ENCODE measurements at places on chromosomes 4 and X.

- no peak for DNase-seq
Observed at GRCh38 chr4:142331646-142332045, 514.5 kb downstream of the INPP4B start.

DNA sequence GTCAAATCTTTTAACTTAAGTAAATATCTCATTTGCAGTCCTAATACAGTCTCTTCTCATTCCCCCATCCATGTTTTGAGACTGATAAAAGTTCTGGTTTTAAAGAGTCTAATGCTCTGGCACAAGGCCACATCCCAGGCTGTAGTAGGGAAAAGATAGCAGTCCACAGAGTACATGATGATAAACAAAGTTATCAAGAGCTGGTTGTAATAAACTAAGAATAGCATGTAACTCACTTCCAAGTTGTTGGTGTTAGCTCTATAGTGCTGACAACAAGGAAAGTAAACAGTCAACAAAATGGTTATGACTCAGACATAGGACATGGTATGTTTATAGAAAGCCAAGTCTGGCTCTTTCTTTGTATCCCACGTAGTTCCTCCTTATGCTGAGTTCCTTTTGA lies 21.8 kb upstream of the AREG start:
- no peak for DNase-seq

DNA sequence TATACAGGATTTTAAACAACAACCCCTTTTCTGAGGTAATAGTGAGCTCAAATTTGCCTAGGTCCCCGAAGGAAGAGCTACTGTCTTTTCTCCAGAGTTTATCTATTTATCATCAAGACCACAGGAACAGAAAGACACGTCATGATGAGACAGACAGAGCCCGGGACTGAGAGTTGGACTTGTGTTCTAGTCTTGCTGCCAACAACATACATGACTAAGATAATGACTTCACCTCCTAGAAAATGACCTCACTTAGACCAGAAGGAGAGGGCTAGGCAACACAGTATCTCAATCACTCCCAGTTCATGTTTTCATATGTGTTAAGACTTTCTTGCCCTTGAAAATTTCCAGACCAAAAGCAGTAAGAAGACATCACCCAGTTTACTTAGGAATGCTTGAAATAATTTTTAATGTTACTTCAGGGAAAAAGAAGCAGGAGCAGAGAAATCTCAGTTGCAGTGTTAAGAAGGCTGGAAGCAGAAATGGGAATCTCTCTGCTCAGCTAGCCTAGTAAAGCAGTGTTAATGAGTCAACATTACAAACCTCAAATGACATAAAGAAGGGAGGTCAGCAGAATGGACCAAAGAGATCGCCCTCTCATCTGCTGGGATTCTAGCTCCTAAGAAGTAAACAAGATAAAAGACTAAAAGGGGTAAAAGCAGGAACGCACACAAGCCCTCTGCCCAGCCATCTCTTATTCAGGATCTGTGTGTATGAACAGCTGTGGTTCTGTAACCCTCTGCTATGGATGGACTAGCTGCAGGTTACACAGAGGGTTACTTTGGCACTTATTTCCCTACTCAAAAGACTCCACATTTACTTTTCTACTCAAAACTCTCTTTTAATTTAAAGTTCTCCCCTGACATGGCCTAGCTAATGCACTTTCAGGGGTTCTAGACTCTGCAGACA lies 24.8 kb downstream of the PDGFC start:
- no peak for DNase-seq

DNA sequence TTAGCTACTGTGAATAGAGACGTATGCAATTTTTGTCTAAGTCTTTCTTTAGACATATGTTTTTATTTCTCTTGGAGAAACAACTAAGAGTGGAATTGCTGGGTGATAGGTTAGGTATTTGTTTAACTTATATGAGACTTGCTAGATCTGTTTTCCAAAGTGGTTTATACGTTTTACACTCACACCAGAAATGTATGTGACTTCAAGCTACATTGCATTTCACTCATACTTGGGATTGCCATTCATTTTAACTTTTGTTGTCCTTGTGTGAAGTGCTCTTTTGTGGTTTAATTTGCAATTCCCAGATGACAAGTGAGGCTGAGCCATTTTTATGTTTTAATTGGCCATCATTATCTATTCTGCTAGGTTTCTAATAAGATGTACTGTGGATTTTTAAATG lies 817.2 kb downstream of the GLUD2 start:
- no peak for DNase-seq

DNA sequence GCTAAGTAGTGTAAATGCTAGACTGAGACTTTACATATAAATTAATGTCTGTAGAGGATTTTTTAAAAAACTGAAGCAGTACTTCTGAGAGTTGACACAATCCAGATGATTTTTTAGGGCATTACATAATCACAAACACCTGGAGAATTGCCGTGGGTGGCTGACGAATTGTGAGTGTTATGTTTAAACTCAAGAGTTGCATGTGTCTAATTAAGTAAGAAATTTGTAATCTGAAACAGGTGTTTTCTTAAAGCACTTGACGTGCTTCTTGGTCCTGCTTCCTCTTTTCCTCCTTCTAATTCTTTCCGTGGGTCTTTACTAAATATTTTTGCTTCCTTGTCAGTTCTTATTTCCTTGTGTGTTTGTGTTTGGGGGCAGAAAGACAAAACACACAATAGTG lies 27.8 kb downstream of the PIR start:
- no peak for DNase-seq

- no peak for DNase-seq
Observed at GRCh38 chr4:75071317-75071716, 138.4 kb downstream of the PARM1 start.

DNA sequence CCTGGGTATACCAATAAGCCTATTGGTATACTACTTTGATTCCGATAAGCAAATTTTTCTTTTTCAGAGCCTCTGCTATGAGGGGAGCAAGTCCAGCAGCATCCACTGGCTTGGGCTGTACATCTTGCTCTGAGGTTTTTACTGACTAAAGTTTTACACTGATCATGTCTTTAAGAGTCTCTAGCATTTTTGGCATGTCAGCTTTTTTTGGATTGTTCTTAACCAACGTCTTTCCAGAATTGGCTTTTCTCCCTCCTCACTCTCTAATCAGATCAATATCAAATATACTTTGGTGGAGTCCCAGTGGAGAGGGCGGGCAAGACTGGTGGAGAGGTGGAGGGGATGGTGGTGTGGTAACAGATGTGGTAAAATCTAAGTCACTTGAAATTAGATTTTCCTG lies 196.8 kb downstream of the HEPH start:
- DNase-seq = no peak

GRCh38 chr4:69116645-69117321 lies 20.5 kb downstream of the UGT2B7 start:
- DNase-seq = no peak

- no peak for DNase-seq
Observed at GRCh38 chr4:53963781-53964180, 100.6 kb downstream of the CHIC2 start.

DNA sequence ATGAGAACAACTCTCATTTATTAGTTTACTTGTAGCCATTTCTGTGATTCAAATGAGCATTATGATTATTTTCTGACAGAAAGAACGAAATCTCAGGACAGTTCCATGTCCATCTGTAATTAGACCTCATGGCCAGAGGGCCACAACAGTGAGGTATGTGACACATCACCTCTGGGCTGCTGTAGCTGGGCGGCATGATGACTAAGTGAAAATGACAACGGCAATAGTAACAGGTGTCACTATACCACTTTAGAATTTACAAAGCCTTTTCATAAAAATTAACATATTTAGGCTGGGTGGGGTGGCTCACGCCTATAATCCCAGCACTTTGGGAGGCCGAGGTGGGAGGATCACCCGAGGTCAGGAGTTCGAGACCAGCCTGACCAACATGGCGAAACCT lies 252.6 kb downstream of the CBR4 start:
- DNase-seq = no peak

DNA sequence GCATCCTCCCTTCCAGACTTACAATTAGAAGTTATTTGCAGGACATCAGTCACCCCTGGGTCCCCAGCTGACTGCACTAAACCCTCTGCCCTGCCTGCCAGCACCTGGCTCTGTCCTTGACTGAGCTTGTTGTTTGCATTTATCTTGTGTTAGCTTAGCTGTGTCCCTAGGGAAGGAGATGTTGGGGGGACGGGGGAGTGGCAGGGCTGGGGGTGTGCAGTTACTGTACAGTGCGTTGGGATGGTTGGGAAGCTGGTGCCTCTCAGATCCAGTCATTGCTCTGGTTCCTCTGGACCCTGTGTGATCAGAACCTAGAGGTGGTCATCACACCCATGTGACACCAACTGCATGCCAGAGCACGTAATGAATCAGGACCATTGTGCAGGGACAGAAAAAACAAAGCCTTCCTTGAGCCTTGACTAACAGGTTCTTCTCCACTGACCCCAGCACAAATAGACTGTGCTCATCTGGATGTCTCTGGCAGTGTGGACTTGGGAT lies 32.7 kb upstream of the PROM1 start:
- no peak for DNase-seq

- DNase-seq = no peak
Observed at GRCh38 chr4:165383591-165384073, 4.8 kb downstream of the CPE start.

DNA sequence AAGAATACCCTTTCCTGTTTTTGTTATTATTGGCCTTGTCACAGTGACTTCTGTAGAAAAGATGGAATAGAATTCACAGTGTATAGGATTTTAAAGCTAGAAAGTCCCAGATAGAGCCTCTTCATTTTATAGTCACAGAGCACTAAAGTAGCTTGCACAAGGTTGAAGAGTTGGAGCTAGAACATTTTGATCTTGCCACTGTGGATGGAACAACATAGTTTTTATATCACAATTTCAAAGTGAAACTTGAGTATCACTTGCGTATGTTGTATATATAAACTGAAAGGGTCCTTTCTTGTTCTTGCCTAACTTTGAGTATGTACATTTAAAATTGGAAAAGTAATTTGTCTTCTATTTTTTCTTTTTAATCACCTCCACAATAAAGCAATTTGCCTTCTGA lies 2.7 kb downstream of the USO1 start:
- no peak for DNase-seq

DNA sequence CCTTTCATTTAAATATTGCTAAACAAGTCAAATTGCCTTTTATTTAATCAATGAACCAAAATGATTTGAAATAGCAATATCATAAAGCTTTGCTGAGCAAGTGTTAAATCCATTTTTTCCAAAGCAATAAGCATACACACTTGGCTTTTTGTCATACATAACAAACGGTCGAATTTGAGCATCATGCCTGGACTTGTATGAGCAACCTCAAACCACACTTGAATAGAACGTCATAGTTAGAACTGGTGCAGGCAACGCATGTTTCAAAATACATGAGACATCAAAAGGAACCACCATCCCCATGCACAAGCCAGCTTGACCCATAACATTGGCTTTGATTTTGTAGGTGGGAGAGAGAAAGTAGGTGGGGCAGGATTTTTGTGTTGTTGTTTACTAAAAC lies 812.3 kb upstream of the FRG1 start:
- no peak for DNase-seq

DNA sequence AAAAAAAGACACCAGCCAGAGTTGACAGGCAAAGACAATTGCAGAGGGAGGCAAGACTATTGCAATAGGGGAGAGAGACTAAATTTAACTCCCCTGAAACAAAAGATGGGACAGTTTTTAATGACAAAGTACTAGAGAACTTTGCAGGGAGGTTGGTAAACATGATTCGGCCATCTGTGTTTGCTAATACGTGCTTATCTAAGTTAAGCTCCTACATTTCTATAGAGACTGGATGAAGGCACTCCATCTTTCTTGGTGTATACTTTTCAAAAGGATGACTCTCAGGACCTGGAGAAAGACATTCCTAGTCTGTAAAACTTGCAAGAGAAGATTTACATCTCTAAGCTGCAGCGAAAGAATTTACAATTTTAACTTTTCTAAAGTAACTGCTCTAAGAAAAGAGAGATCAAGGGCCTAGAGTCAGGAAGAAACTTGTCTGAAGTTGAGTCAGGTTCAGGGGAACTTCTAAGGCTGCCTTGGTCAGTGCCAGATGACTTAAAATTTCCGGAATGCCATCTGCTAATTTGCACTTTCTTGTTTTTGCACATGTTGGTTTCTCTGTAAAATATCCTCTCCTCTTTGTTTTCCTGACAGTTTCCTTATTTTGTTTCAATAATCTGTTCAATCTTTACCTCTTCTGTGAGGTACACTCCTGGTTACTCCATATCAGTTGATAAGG lies 10.6 kb downstream of the ADAM29 start:
- DNase-seq = no peak

DNA sequence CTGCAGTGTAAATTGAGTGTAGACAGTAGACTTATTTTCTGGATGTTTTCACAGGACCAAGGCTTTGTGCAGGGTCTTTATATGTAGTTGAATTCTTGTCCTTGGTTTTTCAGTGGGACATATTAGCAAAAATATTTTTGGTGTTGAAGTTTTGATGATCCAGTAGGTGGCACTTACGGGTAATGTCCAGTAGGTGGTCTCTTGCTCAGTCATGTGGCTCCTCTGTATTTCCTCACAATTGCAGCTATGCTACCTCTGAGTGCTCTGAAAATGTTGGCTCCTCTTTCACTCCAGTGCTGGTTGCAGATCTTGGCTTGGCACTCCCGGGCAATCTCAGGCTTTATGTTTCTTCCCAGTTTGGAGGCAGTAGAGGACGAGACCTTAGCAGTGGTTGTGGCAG lies 419.8 kb upstream of the AMOT start:
- no peak for DNase-seq

DNA sequence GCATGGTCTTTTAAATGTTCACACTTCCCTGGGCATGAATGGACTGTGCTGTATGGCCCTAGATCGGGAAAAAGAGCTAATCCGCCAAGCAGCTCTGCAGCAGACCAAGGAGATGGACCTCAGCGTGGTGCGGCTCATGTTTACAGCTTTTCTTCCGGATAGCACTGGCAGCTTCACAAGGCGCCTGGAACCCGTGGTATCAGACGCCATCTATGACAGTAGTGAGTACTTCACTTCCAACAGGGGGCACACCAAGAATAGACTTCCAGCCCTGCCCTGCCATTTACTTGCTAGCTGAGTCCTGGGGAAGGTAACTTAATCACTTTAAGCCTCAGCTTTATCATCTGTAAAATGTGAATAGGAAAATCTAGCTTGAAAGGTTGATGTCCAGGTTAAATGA lies 77.7 kb downstream of the NFKB1 start:
- DNase-seq = no peak

DNA sequence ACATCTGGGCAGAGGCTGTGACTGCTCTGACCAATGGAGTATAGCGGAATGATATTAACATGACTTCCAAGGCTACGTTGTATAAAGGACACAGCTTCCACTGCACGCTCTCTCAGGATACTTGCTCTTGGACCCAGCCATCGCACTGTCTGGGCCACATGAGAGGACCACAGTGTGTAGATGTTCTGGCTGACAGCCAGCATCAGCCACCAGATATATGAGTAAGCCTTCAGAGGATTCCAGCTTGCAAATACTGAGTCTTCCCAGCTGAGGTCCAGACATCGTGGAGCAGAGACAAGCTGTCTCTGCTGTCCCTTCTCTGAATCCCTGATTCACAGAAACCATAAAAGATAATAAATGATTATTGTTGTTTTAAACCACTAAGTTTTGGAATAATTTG lies 146.8 kb upstream of the USP9X start:
- DNase-seq = no peak
